Sigmoid colon (tissue), 7 donors: ENCODE measurements at places on chromosomes 1 and 21. TPM values are rescaled to one million over a fixed set of nuclear protein-coding genes. Genes with fewer than 3 reads are reported as not detected.

The SPRR2F gene
- polyA plus RNA-seq, result not detected

- DNase-seq, result no peak
These were observed 12.9 kb downstream of the CENPF start for GRCh38 chr1:214615871-214616270.

The TNNI3K gene
- polyA plus RNA-seq, result not detected

GRCh38 chr1:201643835-201644104 is 104.8 kb downstream of the NAV1 start:
- no peak for DNase-seq

The FMN2 gene
- 6.6 TPM for polyA plus RNA-seq

DNA sequence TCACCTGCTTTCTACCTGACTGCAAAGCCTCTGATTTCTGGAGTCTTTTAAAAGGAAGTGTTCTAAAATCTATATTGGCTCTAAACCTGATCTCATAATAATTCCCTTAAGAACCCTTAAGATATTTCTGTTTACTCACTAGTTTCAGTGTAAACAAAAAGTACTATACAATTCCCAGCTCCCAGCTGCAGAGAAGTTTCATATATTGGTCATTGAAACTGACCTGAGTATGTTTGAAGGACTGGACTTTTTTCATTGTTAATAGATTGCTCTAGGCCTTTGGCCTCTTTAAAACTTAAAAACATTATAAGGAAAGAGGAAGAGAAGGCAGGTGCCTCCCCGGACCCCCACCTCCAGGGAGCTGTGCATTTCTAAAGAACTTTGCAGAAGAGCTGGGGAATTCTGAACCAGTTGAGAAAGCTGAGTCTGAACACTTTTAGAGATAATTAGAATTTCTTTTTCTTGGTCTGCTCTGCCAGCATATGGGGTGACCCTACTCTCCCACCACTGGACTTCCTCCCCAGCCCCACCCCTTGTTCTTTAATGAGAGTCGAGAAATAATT is 23.7 kb downstream of the CLIC6 start:
- DNase-seq, result no peak

DNA sequence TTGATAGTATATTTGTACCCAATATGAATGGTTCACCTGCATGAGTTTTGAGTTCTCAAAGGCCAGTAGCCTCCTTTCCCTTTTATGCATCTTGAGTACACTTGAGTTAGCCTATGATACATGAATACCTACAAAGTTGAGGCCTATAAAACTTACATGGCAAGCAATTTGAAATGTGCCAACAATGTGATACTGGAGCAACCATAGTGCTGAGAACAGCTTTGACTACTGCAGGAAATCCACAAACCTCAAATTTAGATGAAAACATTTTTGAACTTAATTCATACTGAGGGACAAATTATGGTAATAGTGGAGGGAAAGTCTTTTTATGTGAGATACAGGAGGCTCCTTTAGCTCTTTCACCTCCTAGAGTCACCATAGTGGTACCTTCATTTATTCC is 37.4 kb downstream of the LEPR start:
- DNase-seq, result no peak

- DNase-seq, result no peak
These were observed 31.1 kb upstream of the MTF1 start for GRCh38 chr1:37890378-37891014.

GRCh38 chr1:15353839-15354579 is 55.7 kb upstream of the EFHD2 start:
- no peak for DNase-seq

GRCh38 chr1:206609229-206609991 is 2.9 kb downstream of the EIF2D start:
- DNase-seq, result no peak

The GNAT2 gene
- polyA plus RNA-seq, result not detected

The LORICRIN gene
- not detected for polyA plus RNA-seq

GRCh38 chr1:228871314-228872061 is 136.2 kb downstream of the RHOU start:
- no peak for DNase-seq

DNA sequence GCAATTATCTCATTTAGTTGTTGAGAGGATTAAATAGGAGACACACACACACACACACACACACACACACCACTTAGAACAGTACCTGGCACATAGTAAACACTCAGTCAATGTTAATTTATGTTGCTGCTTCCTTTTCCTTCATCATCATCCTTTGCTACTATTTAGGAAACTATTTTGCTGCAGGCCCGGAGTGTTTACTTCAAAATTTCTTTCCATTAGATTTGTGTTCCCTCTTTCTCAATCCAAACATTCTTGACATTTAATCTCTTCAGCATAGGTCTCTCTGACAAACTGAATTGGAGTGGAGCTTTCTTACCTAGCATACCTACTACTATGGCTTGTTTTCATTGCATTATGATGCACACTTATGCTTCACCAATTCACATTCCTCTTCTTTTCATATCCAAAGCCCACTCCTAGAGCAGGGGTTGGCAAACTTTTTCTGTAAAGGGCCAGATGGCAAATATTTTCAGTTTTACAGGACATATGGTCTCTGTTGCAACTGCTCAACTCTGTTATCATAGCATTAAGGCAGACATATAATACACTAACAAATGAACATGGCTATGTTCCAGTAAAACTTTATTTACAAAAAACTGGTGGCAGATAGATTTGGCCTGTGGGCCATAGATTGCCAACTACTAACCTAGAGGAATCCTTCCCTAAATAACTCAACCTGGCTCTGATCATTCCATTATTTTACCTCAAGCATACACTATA is 49.5 kb downstream of the SCMH1 start:
- DNase-seq, result no peak

The S100A5 gene
- not detected for polyA plus RNA-seq

The PRELP gene
- polyA plus RNA-seq, result 7.2 TPM

The NBPF26 gene
- 3.0 TPM for polyA plus RNA-seq

DNA sequence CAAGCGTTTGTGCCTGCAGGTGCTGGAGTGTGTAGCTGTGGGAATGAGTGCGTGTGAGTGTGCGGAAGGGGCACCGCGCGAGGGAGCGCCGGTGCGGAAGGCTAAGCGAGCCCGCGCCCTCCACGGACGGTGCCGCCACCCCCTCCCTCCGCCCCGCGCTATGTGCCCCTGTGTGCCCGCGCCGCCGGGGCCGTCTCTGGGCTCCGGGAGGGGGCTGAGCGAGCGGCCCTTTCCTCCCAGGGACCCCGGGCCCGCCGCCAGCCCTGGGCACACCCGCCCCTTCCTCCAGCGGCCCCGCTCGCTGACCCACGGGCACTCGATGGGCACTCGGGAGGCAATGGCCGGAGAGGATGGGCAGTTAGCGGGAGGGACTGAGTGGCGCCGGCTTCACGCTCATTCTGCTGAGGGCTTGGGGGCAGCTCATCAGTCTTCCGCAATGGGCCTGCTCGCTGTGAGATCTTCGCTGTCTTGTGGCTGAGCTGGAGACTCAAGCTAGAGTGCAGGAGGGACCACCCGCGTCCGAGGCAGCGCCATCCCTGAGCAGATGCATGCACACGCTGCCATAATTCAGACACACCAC is 8.6 kb upstream of the ADGRB2 start:
- DNase-seq, result no peak

DNA sequence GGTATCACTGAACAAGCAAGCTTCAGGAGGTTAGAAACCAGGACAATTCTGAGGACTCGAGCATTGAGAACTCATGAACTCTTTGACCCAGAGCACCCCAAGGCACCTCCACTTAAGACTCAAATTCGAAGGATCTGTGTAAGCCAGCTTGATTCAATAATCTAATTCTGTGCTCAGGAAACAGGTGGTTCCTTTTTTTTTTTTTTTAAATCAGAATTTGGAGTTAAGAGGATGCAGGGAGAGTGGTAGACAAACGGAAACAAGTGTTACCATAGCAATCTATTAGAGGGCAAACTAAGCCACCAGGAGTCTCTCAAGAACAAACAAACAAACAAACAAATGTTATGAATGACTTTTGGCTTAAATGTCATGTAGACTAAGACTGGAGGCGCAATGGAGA is 53.8 kb upstream of the DPH5 start:
- no peak for DNase-seq

DNA sequence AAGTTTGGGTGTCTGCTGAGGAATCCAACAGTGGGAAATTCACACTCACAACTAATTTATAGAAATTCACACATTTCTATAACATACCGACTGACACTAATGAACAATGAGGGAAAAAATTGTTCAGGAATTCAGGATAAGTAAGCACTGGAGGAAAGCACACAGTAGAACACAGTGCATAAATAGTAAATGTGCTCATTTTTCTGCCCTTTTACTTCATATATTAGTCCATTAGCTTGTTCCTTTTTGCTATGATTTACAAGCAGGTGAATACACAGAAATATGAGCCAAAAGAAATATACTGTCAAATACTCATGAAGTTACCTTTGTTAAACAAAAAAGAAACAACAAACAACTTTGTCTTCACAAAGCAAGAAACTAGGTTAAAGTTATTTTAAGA is 11.3 kb downstream of the NRIP1 start:
- no peak for DNase-seq

DNA sequence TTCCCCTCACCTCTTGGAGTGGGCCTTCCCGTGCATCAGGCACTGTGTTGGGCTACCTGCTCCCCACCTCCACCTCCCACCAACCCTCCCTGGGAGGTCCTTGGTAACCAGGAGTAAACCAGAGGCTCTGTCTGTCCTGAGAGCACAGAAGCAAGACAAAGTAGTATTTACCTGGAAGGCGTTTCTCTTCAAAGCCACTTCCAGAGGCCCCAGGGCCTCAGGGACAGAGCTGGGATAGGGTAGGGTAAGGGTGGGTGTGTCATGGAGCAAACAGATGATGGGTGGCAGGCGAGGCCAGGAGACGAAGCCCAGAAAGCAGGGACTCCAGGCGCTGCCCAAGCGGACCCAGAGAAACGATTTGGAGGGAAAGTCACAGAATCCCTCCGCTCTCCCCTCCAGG is 77.2 kb upstream of the TARDBP start:
- no peak for DNase-seq

DNA sequence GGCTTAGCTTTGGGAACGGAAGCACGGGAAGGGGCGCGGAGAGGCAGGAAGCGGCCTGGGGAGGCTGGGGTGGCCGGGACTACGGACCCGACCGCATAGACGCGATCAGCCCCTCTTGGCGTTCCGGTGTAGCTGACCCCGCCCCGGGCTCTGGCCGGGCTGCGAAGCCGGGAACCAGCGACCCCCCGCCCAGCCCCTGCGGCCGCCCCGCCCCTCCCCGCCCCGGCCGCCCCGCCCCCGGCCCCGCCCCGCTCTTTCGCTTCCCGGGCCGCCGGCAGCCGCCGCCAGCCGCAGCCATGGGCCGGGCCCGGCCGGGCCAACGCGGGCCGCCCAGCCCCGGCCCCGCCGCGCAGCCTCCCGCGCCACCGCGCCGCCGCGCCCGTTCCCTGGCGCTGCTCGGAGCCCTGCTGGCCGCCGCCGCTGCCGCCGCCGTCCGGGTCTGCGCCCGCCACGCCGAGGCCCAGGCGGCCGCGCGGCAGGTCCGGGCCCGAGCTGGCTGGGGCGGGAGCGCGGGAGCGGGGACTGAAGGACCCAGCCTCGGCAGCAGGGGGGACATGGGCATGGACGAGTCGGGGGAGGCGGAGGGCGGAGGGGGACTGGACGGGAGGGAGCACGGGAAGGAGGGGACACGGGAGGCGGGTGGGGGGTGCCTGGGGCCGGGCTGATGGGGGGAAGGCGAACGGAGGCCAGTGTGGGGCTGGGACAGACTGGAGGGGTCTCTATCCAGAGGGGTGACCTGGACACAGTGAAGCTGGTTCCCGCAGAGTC is at the start of gene SELENON:
Gene SELENON, plus strand, starts transcription at position 259 of the 768 bp plus-strand sequence. Its CDS starts 38 bp downstream, at position 297.
- DNase-seq, result peak; percentile 86

DNA sequence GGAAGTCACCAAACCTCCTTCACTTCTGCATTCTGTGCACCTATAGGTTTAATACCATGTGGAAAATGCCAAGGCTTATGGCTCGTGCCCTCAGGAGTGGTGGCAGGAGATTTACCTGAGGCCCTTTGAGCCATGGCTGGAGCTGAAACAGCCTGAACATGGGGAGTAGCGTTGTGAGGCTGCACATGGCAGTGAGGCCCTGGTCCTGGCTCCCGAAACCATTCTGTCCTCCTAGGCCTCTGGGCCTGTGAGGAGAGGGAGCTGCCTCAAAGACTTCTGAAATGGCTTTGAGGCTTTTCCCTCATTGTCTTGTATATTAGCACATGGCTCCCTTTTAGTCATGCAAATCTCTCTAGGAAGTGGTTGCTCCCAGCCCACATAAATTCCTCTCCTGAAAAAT is 20.6 kb downstream of the PTGFR start:
- no peak for DNase-seq

The KRTAP19-6 gene
- not detected for polyA plus RNA-seq

The CELA2A gene
- not detected for polyA plus RNA-seq

- DNase-seq, result no peak
These were observed 5.0 kb upstream of the FCAMR start for GRCh38 chr1:206975306-206975705.

The MRPS6 gene
- polyA plus RNA-seq, result 118 TPM

- DNase-seq, result no peak
These were observed 108.7 kb downstream of the USH2A start for GRCh38 chr1:216314379-216315095.

- no peak for DNase-seq
These were observed 8.3 kb downstream of the PADI1 start for GRCh38 chr1:17213148-17213781.

GRCh38 chr1:116329524-116330341 is 43.3 kb upstream of the ATP1A1 start:
- no peak for DNase-seq

The GJC2 gene
- polyA plus RNA-seq, result 0.99 TPM

The NBPF4 gene
- not detected for polyA plus RNA-seq

DNA sequence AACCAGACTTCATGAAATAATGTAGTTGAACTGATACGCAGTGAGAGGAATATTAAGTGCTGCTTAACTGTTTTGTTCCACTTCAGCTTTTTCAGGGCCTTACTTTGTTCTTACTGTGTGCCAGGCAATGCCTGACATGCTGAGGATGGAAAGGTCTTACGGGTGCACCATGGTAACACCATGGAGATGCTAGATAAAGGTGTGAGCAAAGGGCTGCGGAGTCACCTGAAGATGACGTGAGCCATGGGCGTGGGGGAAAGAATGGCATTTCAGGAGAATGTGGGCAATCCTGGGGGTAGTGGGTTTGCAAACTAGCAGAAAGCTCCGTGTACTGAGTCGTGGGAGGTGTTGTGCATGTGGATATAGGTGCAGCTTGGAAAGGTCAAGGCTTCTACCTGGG is 27.3 kb downstream of the MAN1C1 start:
- no peak for DNase-seq

- peak; percentile 72 for DNase-seq
These were observed 2.2 kb upstream of the BCL9 start for GRCh38 chr1:147539122-147539575.

- DNase-seq, result peak; percentile 51
These were observed 4.0 kb downstream of the ADARB1 start for GRCh38 chr21:45078371-45078770.

DNA sequence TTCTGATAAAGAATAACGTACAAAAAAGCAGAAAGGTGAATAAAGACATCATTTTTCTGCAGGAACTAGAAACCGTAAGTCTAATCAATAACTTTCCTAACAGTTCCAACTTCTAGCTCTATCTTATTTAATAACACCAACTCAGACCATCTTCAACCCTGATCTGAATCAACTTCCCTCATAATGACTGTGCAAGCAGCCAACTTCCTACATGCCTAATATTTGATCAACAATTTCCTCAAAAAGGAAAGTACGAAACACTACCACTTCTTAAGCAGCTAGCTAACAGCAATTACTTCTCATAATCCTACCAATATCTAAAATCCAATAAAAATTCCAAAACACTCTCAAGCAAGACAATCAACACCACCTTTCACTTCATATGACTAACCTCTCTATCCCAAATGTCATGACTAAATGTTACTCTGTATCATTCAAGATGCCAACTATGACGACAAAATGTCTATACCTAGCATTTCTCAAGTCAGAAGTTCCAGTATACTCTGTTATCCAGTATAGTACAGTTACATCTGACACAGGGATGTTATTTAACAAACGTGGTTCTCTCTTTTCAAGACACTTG is 1.7 kb downstream of the COP1 start:
- DNase-seq, result no peak
